SK-N-SH (cell line): ENCODE measurements at places on chromosomes 5 and 9.
A peak's percentile ranks its signal among the peaks of the same experiment; 100 is the strongest.

DNA sequence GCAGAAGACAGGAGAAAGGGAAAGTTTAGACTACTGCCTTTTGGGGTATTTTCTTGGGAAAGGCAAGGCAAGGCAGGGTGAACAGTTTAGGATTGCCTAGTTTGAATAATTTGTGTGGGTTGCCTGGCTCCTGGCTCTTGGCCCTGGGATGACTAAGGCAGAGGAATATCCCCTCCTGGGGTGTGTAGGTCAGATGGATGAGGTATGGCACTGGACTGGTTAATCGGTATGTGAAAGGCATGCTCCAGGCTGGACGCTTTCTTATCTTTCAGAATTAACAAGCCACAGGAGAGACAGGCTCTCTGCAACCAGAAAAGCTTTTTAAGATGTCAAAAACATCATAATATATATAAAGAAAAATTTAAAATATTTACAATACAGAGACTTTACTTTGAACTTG is 58.6 kb downstream of the STARD4 start:
- DNase-seq, result peak; percentile 67

DNA sequence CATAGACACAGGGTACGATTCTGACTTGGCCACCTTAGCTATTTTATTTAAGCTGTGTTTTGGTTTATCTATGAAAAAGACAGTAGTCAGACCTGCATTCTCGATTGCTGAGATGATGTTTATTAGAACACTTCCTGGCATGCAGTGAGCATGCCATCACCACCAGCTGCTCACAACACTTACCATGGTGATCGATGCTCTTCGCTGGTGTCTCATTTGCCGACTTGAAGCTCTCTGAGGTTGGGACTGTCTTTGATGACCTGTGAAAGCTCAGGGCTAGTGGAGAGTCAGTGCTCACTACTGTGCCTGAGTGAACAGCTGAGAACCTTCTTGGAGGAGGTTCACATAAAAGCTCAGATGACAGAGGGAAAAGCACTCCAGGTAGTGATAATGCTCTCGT is 4.4 kb upstream of the C9orf153 start:
- no peak for DNase-seq

DNA sequence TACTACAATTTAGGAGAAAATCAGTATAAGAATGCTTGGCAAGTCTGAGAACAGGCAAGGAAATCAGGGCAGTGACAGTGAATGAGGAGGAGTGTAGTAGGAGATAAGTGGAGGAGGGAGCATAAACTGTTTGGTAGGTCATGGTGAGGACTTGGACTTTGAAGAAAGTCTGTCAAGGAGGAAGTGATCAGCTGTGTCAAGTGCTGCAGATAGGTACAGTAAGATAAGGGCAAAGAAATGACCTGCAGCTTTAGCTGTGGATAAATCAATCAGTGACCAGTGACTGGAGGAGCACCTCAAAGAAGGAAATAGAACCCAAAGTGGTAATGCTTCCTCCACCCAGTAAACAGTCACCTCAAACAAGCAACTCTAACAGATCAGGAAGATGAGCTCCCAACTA is 106.3 kb downstream of the RAPGEF6 start:
- no peak for DNase-seq

DNA sequence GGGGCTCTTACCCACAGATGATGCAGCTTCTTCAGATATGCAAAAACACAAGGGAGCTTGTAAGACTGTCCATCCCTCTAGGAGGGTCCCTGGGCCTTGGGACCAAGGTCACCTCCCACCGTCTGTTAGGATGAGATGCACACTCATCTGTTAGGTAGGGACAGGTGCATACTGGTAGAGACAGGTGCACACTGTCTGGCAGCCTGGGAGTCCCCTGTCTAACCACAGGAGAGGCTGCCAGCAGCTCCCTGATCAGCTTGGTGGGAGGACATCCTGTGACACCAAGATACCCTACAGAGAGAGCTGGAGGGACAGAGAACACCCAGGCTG is 13.2 kb downstream of the TSPAN17 start:
- DNase-seq, result no peak

DNA sequence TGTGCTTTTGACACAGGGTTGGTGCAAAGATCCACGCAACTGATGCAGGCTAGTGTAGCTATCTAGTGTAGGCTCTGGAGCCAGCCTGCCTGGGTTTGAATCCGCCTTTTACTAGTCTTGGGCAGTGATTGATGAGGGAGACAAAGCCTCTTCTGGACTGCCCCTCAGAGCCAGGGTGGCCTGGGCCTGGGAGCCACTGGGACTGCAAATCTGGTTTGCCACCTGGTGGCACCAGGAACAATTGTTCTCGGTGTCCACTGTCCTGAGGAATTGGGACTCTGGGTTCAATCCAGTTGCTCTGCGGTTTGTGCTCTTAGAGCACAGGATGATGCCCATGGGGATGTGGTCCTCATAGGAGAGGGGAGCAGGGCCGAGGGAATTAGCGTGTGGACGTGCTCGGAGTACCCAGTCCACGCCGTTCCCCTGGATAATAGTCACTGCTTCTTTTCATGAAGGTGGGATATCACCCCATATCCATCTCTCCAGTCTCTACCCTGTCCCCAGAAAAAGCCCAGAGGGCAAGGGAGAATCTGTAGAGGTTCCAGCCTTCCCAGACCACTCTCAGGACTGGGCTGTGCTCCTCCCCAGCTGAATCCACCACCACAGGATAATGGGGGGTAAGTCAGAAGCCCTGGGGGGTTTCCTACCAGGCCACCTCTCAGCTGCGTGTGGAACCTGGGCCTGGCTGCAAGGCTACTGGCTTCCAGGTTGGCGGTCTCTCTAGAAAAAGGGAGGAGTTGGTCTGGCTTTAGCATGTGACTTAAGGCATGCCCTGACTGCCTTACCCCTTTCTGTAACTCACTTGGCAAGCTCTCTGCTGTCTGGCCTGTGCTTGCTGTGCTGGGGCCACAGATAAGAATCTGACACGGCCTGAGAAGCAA is 1.9 kb downstream of the B4GALT7 start:
- no peak for DNase-seq

- no peak for DNase-seq
These were observed 104.4 kb downstream of the FRMD3 start for GRCh38 chr9:83433846-83434245.

DNA sequence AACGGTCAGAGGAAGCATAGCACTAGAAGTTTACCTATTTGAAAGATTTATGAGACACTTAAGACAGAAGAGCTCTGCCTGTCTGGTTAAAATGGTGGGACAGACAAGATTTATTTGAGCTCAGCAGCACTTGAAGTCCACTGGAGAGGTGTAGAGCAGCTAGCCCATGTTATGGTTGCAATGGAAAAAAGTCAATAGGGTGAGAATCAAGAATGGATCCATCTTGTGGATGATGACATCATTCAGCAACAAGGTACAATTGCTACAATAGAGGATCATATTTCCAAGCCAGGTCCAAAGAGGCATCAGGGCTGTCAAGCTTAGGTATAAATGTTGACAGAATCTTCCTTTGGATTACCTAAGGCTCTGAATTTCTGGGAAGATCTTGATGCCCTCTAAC is 21.1 kb upstream of the ZNF131 start:
- DNase-seq, result no peak

- DNase-seq, result no peak
These were observed 43.2 kb downstream of the ZNF462 start for GRCh38 chr9:106906129-106906528.

- no peak for DNase-seq
These were observed 115.2 kb downstream of the PRDM6 start for GRCh38 chr5:123204251-123204650.

- peak; percentile 30 for DNase-seq
These were observed 27.0 kb downstream of the GRIN3A start for GRCh38 chr9:101711330-101711941.

- DNase-seq, result no peak
These were observed 45.4 kb downstream of the RAB14 start for GRCh38 chr9:121156263-121156731.

DNA sequence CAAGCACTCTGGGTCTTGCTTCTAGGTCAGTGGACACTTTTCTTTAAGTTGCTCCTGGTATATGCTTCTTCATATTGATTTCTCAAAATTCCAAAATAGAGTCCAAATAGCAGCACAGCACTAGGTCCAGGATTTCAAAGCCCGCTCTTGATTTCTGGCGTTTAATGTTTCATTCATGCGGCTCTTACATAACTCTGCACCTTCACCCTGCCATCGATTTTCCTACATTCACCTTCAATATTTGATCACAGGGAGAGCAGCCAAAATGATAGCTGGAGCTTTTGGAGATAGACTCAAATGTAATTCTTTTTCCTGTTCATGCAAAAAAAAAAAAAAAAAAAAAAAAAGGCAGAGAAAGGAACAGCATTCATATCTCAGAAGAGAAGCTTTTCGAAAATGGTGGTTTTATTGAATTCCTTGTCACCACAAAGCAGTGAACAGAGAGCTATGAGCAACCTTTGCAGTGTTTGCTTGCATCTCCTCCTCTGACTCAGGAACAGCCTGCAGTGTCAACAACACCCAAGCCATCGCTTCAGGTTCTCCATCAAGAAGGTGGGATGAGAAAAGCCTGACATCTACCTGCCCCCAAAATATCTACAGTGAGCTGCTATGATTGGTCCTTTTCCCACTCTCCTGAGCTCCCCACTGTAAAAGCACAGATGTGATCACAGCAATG is 97.8 kb downstream of the MED10 start:
- DNase-seq, result no peak

DNA sequence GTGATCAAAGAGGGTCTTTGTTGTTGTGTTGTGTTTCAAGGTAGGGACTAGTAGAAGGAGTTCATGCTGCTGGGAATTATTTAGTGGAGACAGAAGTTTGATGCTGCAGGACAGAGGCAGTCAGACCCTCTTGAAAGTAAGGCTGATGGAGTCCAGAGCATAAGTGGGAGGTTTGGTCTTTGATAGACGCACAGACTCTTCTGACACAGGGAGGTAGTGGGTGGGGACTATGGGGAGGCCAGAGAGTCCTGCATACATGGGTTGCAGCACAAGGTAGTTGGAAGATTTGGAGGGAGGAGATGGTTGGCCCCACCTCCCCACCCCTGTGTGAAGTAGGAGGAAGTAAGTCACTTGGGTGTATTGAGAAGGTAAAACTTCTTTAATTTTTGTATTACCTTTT is 2.4 kb upstream of the CCDC112 start:
- no peak for DNase-seq

DNA sequence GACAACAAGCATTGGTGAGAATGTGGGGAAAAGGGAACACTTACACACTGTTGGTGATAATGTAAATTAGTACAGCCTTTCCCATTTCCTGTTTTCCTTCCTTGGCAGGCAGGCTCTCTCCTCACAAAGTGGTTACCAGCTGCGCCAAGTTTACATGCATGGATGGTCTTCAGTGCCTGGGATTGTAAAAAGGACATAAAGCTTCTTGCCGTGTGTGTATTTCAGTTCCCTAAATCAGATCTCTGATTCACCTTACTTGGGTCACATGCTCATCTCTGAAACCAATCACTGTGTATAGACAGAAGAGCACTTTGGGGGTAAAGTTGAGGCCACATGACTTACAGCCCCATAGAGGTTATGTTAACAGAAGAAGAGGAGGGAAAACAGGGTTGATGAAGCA is 92.8 kb downstream of the CAVIN4 start:
- DNase-seq, result no peak

DNA sequence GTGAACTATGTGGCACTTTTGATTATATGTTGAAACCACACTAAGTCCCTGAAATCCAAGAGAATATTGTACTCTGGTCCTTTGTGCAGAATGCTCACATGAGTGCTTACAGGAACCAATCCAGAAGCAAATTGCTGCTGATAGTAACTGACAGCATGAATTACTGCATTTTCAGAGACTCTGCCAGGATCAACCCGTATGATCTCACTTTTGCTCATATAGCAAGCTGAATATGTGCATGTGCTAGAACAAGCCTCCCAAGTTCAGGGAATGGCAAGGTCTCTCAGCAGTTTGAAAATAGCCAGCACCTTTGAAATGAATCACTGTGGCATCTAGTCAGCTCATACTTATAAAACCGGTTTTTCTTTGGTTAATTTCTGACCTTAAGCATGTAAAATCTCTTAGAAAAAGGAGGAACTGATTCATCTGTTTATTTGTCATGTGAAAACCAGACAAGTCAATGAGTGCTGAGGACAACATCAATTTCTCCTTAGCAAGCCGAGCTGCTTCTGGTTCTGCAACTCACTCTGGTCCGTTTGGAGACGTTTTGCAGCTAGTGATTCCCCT is 215.7 kb upstream of the ELL2 start:
- peak; percentile 15 for DNase-seq

DNA sequence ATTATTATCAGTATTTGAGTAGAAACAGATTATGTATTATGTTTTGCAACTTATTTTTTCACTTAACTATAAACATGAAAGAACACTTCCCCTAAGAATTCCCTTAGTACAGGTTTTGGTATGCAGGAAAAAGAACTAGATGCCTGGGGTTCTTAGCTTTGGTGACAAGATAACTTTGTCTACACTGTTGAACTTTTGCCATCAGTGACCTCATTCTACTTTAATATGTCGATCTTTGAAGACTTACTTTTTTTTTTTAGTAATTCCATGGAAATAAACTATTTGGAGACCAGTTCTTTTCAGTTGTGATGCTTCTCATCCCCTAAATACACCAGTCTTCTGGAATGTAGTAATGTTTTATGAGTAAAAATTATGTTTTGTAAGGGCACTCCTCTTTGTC is 34.3 kb downstream of the ZNF462 start:
- no peak for DNase-seq

DNA sequence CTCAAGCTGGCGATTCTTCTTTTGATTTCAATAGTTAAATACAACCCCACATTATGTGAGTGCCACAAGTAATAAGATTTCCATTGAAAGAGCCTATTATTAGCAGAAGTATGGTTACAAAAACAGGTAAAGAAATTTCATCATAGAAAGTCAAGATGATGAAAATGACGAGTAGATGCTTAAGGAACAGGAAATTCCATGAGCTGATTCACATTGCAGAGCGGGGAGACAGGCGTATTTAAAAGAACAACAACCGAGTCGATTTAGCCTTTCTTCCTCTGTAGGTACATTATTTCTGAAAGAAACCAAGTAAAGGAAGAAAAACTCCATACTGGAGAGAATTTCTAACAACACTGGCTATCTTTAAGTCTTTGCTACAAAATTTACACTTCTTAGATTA is 310.4 kb downstream of the SLF1 start:
- no peak for DNase-seq

GRCh38 chr9:134378901-134379338 is 52.7 kb downstream of the RXRA start:
- peak; percentile 58 for DNase-seq

GRCh38 chr9:14313378-14313940 is 482 bp downstream of the NFIB start:
- DNase-seq, result no peak

- DNase-seq, result no peak
These were observed 88.4 kb upstream of the SH3PXD2B start for GRCh38 chr5:172542651-172543131.

DNA sequence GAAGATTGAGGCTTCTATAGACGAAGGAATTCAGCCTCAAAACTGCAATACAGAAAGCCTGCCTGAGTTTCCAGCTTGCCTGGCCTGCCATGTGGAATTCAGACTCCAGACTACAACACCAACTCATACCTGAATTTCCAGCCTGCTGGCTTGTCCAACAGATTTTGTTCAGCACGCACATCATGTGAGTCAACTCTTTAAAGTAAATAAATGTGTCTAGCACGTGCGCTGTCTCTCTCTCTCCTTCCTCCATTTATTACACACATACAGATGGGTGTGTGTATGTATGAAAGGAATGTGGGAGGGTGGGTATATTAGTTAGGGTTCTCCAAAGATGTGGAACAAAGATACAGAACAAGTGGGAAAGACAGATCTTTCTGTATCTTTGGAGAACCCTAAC is 82.4 kb upstream of the TAS2R1 start:
- DNase-seq, result no peak

GRCh38 chr5:14138608-14139540 is 4.3 kb upstream of the TRIO start:
- no peak for DNase-seq
